ENCODE measurements at places on chromosomes 6 and 20.

DNA sequence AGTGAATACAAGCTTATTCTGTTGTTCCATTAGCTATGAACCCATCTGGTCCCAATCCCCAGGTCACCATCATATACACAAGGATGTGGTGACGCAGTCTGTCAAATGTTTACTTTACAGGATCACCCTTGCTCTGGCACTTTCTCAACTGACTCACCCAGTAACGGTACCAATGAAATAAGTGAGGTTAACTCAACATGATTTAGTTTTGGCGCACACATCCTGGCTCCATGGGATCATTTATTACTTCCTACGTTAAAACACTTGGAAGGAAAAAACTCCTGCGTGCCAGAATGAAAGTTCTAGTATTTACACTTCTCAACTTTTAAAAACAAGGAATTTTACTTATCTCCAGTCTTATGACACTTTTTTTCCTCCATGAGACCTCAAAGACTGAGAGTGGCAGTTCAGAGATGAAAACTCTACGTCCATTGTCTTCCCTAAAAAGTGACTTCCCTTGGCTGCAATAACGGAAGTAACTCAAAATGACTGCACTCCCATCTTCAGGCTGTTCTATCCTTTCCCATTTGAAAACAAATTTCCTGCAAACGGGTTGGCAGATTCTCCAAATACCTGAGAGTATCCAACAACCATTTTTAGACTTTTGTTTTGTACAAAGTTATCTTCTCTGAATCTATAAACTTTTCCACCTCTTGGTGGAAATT lies 15.9 kb downstream of the AGPAT4 start:
- no peak for DNase-seq

- DNase-seq, result no peak
These were observed 49.3 kb downstream of the GFOD1 start for GRCh38 chr6:13438126-13438525.

GRCh38 chr6:139016337-139017213 lies 12.0 kb upstream of the ABRACL start:
- no peak for DNase-seq

DNA sequence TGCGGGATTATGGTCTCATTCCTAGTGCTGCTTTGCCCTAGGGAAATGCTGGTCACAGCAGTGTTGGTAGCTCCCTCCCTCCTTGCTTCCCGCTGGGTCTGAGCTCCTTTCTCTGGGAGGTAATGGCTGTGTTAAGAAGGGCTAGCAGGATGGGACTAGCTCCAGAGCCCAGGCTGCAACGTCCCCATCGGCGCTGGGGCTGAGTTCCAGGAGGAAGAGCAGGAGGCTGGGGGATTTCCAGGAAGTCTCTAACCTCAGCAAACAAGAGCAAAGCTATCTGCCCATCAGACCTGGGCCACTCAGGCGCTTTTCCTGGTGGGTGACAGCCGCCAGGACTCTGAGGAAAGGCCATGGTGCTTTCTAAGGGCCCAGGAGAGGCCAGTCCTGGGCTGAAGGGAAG lies 174.2 kb downstream of the DLL1 start:
- no peak for DNase-seq

GRCh38 chr20:37816003-37816402 lies 86.9 kb upstream of the VSTM2L start:
- DNase-seq, result no peak

DNA sequence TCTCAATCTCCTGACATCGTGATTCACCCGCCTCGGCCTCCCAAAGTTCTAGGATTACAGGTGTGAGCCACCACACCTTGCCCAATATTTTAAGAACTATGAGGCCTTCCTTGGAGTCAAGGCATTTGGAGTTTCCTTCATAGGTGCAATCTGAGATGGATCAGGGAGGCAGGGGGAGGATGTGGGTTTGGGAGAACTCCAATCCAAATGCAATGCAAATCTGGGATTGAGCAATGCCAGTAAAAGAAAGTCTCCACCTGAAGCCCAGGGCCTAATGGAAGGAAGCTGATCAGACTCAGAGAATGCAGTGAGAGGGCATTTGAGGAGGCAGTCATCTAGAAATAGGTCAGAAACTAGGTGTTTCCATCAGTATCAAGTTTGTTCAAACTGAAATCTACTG lies 21.2 kb downstream of the RSPH3 start:
- no peak for DNase-seq

DNA sequence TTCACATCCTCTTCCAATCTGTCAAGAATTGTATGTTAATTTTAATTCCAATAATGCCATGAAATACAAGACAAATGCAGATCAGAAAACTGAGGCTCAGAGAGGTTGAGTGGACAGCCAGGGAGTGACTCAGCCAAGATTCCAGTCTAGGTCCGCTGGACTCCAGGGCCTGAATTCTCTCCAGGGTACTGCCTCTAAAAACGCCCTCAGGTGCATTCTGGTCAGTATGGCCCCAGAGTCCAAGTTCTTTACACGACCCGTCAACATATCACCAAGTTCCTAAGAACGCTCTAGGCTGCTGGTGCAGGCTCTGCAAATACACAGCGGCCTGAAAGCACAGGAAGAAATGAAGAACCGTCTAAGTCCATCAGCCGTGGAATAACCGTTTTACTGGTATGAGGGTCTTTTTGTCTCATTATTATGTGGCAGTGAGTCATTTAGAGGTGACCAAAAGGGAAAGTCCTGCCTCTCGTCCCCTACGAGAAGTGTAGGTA lies 709 bp upstream of the ASXL1 start:
- no peak for DNase-seq

- DNase-seq, result no peak
These were observed 61.1 kb upstream of the SLC22A16 start for GRCh38 chr6:110537208-110538123.

DNA sequence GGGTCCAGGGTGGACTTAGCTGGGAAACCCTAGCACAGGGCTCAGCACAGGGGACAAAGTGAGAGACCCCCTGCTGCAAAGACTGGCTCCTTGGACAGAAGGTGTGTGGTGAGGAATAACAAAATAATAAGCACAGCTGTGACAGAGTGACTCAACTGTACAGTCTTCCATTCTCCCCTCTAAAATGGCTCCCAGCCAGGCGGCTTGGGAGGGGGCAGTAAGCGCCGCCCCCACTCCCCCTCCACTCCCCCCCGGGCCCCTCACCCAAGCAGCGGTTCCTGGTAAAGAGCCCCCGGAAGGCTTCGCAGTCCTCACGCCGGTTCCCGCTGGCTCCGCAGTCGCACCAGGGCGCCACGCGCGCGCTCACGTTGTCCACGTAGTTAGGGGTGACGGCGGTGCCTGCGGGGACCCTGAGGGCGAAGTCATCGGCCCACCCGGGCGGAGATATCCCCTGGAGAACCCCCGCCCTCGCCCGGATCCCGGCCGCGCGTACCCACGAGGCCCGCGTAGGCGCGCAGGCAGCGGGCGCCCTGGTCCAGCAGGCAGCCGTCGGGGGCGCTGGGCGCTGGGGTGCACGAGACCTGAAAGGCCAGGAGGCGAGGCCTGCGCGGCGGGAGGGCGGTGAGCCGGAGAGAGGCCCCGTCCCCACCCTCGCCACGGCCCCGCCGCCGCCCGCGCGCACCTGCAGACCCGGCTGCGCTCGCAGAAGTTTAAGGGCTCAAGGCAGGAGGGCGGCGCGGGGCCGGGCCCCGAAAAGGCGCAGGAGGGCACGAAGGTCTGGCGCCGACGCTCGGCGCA lies 2.7 kb downstream of the GFRA4 start:
- no peak for DNase-seq

- no peak for DNase-seq
These were observed 19.6 kb downstream of the NTSR1 start for GRCh38 chr20:62728028-62728780.

GRCh38 chr6:16198061-16198705 lies 40.2 kb upstream of the GMPR start:
- no peak for DNase-seq

- DNase-seq, result no peak
These were observed 249.2 kb downstream of the FRK start for GRCh38 chr6:115811541-115811940.

- no peak for DNase-seq
These were observed 370 bp downstream of the CDH22 start for GRCh38 chr20:46307999-46308257.

DNA sequence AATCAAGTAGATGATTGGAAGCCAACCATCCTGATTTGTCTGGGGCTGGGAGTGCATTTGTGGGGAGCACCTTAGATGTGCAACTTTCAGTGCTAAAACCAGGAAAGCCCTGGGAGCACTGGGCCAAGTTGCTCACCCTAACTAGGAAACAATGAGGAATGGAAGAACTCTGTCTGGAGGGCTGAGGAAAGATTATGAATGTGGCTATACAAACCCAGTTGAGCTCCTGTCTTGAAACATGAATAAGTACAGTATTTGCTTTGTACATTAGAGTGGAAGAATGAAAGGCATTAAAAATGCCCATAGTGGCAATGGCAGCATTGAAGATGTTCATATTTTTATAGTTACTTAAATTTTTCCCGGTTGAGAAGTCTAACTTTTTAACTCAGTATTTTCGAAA lies 121.1 kb downstream of the HDGFL1 start:
- DNase-seq, result no peak

GRCh38 chr6:170388113-170388512 lies 81.6 kb downstream of the FAM120B start:
- no peak for DNase-seq

- no peak for DNase-seq
These were observed 68.2 kb downstream of the GCNT2 start for GRCh38 chr6:10589429-10589727.

GRCh38 chr6:25363427-25363826 lies 84.3 kb downstream of the CARMIL1 start:
- DNase-seq, result no peak

DNA sequence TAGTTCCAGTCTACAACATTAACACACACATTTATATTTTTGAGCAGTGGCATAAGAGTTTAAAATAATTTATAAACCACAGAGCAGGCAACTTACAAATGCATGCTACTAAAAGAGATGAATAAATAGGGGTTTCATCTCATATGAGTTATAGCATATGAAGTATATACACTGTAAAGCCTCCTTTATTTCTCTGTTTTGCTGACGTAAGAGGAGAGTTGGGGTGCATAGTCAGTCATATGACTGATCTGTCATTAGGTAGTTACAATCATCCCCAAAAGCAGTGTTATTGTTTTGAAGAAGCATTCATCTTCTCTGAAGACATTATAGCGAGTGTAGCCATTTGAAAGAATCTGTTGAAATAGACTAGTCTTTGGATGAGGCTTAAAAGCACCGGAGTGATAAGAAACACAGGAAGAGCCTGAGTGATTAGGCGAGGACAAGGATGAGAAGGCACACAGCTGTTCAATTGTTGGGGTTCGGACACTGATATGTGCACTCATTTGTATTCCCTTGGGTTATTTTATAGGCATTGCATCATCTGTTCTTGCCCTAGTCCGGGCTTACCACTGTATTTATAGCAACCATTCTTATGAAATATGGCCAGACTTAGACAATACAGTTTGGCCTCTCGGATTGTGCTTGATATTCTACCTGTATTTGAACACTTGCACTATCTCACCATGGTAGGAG lies 325.7 kb downstream of the SAMD5 start:
- DNase-seq, result no peak

DNA sequence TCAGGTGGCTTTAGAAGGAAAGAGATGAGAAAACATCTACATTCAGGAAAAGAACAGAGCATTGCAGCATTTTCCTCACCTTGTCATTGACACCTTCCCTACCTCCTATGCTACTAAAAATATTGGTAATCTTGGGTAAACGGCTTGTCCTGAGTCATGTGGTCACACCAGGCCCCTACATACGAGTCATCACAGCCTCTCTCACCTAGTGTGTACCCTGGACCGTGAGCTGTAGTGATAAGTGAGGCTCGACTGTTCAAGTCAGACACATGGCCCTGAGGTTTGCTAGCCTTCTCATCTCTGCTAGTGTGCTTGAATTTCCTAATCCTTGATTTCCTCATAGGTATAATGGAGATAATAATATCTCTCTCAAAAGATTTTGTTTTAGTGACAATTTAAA lies 29.6 kb upstream of the TMEM244 start:
- DNase-seq, result no peak

- no peak for DNase-seq
These were observed 40.8 kb upstream of the ATXN1 start for GRCh38 chr6:16802071-16802470.

Measured in D341Med (cell line).